ENCODE measurements at places on chromosomes 1 and 21.

DNA sequence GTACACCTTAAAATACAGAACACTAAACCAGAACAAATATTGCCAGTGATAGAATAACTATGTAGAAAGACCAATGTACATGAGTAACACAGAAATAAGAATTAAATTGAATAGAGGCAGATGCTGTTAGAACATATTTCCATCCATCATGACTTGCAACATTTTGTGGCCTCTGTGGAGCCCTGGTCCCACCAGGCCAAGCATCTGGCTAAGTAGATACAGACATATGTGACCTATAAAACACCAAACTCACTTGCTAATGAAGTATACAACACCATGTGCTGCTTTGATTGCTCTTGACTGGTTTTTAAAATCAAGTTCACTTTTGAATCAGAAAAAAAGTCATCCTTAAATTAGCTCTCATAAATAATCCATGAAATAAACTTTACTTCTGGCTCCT, 20.5 kb downstream of the SLC19A2 start:
- no peak for DNase-seq

DNA sequence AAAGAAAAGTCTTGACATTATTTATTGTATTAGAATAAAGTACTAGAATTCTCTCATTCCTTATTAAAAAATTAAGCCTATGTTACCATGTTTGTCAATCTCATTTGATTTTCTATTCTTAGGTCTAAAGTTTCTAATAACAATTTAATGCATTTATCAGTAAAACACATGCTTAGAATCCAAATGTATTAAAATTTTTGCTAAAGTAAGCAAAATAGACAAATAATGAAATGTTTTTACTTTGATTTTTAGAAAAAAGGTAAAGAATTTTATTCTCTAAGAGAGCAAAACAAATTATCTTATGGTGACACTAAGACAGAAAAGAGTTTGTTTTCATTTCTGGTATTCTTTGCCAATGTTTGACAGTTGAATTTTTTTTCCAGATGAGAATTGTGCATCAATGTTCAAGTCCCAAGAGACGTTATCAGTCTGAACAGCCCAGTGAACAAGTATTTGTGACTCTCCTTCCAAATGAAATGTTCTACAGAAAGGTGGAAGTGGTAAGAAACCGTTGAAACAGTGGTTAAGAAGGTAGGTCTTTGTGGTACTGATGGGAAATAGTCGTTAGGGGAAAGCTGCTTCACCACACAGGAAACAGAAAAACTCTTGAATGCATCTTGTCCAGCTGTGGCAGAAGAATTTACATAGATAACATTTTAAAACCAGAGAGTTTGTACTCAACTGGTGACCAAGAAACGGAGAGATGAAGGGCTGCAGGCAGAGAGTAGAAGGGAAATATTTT, 402.5 kb downstream of the PTPRC start:
- no peak for DNase-seq

DNA sequence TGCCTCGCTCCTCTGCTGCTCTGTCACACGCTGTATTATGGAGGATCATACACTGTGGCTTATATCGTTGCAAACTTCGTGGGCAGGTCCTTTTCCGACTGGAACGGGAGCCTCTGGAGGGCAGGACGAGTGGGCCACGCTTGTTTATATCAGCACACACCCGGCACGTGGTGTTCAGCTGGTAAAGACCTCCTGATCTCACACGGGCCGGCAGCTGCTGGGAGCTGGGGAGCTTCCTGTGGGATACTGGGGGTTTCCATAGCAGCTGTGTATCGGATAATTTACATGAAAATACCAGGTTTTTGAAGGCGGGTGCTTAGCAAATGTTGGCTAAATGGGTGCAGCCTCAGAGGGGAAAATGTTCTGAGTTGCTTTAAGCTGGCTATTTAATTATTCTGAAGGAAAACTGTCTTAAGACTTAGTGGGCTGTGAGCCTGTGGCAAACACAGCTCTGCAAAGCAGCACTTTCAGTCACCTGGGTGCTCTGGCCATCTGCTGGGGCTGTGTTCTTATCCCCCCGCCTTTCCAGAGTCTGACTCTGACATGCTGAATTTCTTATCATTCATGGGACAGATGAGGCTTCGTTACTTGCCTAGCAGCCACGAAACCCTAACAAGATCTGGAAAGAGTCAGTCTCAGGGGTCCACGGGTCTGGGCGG, 103.6 kb upstream of the GCLM start:
- DNase-seq, result no peak

GRCh38 chr1:117363571-117364048, 3.6 kb upstream of the MAN1A2 start:
- no peak for DNase-seq

GRCh38 chr1:94463056-94463764, 45.0 kb downstream of the ABCD3 start:
- no peak for DNase-seq

- no peak for DNase-seq
These were observed 78.0 kb upstream of the ATP5PO start for GRCh38 chr21:33993286-33994231.

GRCh38 chr21:34630536-34631143, 15.7 kb upstream of the RCAN1 start:
- DNase-seq, result no peak

DNA sequence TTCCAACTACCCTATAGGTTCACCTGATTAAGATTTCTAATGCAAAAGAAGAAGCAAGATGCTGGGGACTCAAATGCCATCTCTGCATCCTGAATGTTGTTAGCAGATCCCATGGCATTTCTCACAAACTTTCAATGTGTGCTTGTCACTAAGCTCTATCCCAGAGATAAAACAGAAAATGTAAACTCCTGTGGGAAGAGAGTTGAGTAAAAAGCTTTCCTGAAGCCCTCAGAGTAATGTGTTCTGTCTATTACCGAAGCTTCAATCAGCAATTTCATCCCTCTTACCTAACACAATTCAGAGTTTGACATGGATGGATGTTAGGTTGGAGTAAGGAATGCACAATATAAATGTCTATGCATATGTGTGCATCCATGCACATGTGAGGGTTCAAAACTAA, 829.9 kb upstream of the PRMT6 start:
- DNase-seq, result no peak

GRCh38 chr1:76138217-76138616, 63.7 kb downstream of the ST6GALNAC3 start:
- no peak for DNase-seq

DNA sequence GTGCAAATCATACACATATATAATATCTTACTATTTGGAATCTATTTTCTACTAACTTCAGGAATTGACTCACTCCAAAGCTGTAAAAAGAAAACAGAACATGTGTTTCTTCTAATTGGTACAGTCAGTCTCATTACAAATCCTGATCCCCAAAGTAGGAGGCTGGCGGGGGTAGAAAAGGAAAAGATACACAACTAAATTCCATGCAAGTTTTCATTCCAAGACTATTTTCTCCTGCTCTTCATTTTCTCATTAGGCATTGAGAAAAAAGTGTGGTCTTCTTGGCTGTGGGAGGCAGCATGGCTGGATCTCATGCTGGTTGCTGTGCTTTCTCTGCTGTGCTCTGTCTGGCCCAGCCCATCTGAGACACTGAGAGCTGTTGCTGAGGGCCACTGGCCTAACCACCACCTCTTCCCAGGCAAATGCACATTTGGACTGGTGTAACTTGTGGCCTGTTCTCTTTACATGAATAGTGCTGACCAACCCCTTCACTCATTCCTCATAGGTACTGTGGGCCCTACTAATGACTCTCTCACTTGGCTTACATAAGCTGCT, 1107.5 kb upstream of the B3GALT2 start:
- DNase-seq, result no peak

GRCh38 chr1:156860628-156861423, at the start of gene NTRK1:
Gene NTRK1 (plus strand): TSS chr1:156860865. CDS start chr1:156860935, 70 bp downstream.
- DNase-seq, result peak; percentile 36

DNA sequence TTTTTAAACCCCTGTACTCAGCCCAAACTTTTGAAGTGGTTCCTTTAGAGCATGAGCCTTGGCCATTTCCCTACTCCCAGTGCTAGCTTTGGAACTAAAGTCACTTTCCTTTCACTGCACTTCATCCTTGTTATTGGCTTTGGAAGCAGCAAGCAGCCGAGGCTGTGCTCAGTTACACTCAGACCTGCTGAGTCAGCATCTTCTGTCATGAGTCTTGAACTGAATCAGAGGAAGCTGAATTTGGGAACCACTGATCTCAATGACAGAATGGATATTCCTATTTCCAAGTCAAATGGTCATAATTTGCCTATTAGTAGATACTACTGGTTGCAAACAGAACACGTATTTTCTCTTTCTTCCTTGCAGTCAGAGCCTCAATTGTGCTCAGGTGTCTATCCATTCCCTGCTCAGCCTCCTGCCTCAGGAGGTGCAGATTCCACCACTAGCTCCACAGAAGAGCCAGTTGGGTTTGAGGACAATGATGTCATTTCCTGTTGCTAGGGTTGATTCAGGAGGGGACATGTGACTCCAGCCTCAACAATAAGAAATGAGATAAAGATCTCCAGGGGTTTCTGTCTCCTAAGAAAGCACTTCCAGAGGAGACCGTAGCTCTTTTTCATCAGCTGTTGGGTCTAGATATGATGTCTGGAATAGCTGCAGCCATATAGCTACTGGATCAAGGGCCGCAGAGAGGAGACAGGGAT, 44.9 kb upstream of the NTPCR start:
- no peak for DNase-seq

- no peak for DNase-seq
These were observed 30.1 kb downstream of the KCNJ15 start for GRCh38 chr21:38286739-38287471.

GRCh38 chr1:67597336-67597735, 87.7 kb upstream of the GADD45A start:
- DNase-seq, result no peak

- DNase-seq, result no peak
These were observed 50.8 kb upstream of the CLIC4 start for GRCh38 chr1:24694380-24694843.

- DNase-seq, result no peak
These were observed 2.3 kb upstream of the LCE1A start for GRCh38 chr1:152824964-152825363.

GRCh38 chr1:156933136-156933535, 12.7 kb downstream of the LRRC71 start:
- DNase-seq, result no peak

- no peak for DNase-seq
These were observed 27.5 kb downstream of the NRIP1 start for GRCh38 chr21:15037095-15037899.

DNA sequence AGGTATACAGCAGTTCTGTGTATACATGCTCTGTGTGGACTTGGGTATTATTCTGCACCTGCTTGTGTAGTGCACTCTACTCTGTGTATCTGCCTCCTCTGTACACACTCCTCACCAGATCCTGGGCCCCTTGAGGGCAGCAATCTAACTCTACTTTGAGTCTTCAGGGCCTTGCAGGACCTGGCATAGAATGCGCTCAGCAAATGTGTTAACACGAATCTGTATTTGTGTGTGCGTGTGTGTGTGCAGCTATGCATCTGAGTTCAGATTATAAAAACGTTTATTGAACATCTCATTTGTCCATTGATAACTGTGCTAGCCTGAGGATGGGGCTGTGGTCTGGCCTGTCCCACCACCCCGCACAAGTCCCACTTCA, 3.9 kb upstream of the MEF2D start:
- no peak for DNase-seq

DNA sequence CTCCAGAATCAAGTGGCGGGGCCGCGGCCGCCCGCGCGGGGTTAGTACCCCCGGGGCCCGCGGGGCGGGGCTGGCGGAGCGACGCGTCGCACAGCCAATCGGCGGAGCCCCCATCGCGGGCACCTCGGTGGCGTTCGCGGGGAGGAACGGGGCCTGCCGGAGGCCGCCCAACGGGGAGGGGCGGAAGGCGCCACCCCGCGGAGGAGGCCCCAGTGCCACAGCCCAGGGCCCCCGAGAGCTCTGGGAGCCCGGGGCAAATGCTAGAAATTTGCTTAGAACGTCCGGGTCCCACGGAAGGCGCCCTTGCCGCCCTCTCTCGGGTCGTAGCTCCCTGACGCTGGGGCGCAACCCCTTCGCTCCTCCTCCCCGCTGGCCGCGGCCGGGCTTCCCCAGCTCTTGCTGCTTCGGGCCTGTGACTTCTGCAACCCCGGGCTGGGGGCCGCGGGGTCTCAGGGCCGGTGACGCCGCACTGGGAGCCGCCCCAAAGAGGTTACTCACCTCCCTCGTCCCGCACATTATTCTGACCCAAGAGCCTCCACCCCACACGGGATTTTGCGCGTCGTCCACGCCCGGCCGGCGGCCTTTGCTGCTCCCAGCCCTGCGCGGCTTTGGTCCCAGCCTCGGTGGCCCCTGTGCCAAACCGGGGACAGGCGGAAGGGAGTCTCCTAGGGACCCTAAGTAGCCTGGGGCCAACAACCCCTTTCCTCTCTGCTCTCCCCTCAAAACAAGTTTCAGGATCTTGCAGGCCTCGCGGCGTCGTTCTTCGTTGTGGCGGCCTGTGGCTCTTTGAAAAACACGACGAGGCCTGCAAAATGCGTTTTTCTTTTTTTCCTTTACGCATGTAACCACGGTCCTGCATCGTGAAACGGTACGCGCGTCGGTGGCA, at the start of gene RUNX3:
TSS of gene RUNX3 (minus strand) at position 17 of the 886 bp plus-strand sequence. CDS start 408 bp downstream, outside the sequence.
- DNase-seq, result peak; percentile 91

GRCh38 chr1:109304226-109304920, 2.4 kb downstream of the MYBPHL start:
- DNase-seq, result no peak

DNA sequence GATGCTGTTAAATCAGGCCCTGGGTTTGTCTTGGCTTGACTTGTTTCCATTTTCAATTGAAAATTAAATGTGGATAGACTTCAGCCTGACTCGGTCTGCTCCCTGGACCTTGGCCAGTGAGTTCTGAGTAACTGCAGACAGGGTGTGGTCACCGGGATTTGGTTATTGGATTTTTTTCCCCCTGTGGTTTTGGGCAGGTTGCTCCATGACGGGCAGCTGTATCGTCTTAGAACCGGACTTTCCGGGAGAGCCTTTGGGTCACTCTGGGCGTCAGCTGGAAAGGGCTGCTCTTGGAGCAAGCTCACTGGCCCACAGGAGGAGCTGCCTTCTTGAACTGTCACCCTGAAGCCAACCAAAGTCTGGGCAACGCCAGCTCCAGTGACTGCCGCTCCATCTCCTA, 75.0 kb downstream of the CLIC6 start:
- no peak for DNase-seq

GRCh38 chr1:97502360-97502759, 418.5 kb downstream of the DPYD start:
- no peak for DNase-seq

- no peak for DNase-seq
These were observed 192.2 kb downstream of the ST6GALNAC3 start for GRCh38 chr1:76266762-76267161.

DNA sequence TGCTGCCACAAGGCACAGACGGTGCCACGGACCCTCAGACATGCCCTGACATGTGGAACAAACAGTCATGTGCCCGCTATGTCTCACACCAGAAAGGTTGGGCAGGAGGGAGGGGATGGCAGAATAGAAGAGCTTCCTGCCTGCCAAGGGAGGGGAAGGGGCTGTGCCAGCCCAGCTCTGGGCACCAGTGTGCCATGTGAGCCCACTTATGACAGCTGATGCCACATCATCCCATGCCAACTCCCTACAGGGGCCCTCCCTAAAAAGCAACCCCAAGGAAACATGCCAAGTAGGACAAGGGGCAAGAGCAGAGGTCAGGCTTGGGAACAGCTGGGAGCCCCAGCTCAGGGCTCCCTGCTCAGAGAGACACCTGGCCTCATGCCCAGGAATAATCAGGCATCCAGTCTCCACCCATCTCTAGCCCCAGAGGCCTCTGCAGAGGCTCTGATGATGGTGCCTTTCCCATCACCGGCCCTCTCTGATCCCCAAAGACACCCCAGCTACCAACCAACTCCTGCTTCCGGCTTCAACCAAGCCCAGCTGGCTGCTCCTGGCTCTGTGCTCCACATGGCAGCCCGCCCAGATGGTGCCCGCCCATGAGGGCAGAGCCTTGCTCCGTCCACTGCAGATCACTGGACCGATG, 10.3 kb downstream of the ADGRB2 start:
- no peak for DNase-seq
